ENCODE measurements at places on chromosomes 2 and 18. TPM values are rescaled to one million over a fixed set of nuclear protein-coding genes. Genes with fewer than 3 reads are reported as not detected.

GRCh38 chr18:35469725-35470124, 28.0 kb downstream of the INO80C start:
- DNase-seq, result no peak

GRCh38 chr2:159119652-159120257, 151.3 kb downstream of the TANC1 start:
- no peak for DNase-seq

- no peak for DNase-seq
Measured at GRCh38 chr2:226483143-226483542, 316.5 kb downstream of the IRS1 start.

DNA sequence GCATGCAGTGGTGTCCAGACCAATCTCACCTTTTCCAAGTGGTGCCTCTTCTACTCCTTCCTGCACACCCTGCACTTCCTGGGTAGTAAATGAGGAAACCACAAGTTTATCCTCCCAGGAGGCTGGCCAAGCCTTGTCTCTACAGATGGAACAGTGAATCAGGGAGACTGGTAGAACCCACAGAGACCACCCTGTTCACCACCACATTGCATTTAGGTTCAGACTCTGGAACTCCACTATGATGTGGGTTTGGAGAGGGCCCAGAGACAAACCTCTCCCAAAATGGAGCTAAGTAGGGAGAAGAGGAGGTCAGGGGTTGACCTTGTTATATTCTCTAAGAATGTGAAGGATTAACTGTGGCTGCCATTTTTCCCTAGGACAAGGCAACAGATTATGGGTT, 102.8 kb upstream of the FZD7 start:
- DNase-seq, result no peak

GRCh38 chr2:201233812-201234662, 26.3 kb upstream of the CASP8 start:
- no peak for DNase-seq

DNA sequence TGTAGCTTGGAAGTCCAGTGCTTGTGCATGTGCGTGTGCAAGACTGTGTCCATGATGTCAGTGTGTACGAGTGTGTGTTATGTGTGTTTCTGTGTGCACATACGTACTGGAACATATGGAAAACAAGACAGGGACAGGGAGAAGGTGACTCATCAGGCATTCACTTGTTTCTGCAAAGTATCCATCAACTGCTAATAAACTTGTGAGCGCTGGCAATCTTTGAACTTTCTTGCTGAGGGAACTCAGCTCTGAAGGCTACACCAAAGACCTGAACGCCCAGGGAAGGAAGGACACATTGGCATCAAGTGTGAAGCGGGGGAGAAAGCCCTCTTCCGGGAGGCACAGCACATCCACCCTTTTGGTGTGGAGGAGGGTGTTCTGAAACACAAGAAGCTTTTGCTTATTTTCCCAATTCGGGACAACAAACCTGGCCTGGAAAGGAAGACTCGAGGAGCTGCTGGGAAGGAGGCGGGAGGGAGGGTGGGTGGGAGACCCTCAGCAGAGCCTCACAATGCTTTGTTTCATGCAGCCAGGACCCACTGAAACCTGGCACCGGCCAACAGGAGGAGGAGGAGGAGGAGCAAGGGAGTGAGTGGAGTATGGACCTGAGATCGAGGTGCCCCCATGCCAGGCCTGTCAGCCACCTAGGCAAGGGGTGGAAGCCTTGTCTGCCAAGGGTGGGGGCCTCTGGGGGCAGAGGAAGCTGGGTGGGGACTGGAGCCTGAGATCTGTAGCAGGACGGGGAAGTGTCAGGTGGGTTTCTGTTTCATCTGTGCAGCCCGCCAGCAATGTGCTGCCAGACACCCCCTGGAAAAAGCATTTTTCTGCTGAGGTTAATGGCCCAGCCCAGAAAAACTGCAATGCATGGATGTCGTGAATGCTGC, 26.8 kb downstream of the SMAD7 start:
- peak; percentile 56 for DNase-seq

- DNase-seq, result no peak
Measured at GRCh38 chr2:197809064-197809463, 4.7 kb downstream of the PLCL1 start.

GRCh38 chr2:235685024-235685721, 191.3 kb downstream of the AGAP1 start:
- DNase-seq, result no peak

GRCh38 chr2:169659320-169659719, 34.9 kb downstream of the CFAP210 start:
- no peak for DNase-seq

DNA sequence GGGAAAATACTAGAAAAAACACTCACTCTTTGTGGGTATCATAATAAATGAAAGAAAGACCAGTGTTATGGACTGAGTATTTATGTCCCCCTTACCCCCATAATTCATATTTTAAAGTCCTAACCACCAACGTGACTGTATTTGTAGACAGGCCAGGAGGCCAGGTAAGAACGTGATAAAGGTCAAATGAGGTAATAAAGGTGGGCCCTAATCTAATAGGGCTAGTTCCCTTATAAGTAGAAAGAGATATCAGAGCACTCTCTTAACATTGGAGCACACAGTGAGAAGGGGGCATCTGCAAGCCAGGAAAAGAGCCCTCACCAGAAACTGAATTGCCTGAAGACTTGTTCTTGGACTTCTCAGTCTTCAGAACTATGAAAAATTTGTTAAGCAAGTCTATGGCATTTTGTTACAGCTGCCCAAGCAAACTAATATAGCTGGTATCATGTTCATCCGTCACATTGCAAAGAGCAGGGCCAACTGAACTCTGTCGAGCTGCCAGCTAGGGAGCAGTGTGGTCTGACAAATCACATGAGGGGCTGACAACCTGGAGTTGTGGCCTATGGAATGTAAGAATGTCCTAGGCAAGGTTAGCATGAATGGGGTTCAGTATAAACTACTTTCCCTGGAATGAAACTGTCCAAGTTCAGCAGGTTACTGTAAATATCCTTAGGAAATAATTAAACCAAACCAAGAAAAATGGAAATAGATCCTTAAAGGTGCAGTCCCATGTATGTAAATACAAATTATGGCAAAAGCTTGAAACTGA, 280.9 kb downstream of the ZNF385B start:
- DNase-seq, result no peak

GRCh38 chr2:241861264-241861663, 2.6 kb upstream of the PDCD1 start:
- DNase-seq, result no peak

GRCh38 chr2:21452678-21453077, 328.9 kb downstream of the TDRD15 start:
- no peak for DNase-seq

DNA sequence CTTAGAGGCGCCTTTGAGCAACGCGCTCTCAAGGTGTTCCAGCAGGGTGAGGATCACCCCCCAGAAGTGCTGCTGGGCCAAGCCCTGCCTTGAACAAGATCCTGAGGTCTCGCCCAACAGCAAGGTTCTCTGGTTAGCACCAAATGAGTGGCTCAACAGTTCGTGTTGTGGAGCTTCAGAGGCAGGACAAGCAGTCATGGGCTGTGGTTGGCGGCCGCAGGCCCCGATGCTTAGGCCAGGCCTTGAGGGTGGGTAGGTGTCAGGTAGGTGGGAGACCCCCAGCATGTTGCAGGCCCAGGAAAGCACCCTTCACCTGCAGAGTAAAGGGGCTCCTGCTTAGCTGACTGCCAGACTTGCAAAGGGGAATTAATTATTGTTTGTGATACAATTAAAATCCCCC, 70.2 kb upstream of the FOSL2 start:
- DNase-seq, result no peak

DNA sequence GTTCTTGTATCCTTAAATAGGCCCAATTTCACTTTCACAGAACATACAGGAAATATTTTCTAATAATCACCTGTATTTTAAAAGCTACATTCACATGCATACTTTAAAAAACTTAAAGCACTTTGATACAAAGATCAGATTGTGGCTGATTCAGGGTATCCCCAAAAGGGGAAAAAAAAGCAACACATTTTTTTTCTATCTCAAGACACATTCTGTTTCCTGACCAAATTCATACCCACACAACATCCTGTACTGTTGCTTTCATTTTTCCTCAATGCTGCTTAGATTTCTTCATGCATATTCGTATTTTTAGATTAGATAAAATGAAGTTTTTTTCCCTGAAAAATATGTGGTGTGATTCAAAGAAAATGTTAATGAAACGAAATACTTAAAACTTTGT, 122.5 kb downstream of the TMEFF2 start:
- no peak for DNase-seq

LAMA3 gene
- 2,643 TPM for total RNA-seq

XIRP2 gene
- not detected for total RNA-seq

PDCD1 gene
- not detected for total RNA-seq

COL4A3 gene
- total RNA-seq, result 0.34 TPM

REG1B gene
- not detected for total RNA-seq

KCNJ3 gene
- not detected for total RNA-seq

NMUR1 gene
- not detected for total RNA-seq

SPATA3 gene
- total RNA-seq, result not detected

All from foreskin keratinocyte (primary cell).